NCI-H1417 (cell line): ENCODE measurements at places on chromosomes 13 and 19.

DNA sequence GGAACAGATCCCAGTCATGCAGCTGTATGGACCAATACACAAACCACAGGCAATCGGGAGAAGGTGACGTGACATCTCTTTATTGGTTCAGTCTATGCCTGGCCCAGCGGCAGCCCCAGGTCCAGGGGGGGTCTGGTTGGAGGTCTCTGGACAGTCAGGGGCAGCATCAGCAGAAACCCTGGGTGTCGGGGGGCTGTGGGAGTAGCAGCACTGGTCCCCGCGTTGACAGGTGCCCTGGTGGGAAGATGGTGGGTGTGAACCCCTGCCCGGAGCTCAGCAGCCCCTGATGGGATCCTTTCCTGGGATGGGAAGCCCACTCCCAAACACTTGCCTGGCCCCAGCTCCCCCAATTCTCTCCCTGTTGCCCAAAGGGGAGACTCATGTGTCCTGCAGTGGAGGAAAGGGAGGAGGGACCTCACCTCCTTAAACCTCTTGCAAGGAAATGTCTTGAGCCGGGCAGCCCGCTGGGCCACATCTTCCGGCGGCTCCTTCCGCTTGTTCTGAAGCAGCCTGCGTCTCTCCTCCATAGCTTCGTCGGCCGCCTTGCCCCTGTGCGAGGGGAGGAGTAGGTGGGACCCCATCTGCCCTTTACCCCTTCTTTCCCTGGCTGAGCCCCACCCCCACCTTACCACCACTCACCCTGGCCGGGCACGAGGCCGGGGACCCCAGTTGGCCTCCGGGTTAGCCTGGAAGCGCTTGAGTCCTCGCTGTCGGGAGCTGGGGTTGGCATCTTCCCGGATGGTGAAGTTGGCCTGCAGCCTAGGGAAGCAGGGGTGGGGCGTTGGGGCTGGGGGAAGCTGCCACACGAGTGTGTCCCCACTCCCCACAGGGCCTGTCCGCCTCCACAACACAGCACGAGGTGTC lies 2.4 kb upstream of the LYL1 start:
- no peak for DNase-seq

- no peak for DNase-seq
Observed at GRCh38 chr19:10805065-10805757, 30.8 kb downstream of the TMED1 start.

DNA sequence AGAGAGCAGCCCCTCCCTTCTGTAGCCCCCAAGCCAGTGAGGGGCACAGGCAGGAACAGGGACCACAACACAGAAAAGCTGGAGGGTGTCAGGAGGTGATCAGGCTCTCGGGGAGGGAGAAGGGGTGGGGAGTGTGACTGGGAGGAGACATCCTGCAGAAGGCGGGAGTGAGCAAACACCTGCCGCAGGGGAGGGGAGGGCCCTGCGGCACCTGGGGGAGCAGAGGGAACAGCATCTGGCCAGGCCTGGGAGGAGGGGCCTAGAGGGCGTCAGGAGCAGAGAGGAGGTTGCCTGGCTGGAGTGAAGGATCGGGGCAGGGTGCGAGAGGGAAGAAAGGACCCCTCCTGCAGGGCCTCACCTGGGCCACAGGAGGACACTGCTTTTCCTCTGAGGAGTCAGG lies 4.2 kb downstream of the KLK3 start:
- DNase-seq, result peak; percentile 92

DNA sequence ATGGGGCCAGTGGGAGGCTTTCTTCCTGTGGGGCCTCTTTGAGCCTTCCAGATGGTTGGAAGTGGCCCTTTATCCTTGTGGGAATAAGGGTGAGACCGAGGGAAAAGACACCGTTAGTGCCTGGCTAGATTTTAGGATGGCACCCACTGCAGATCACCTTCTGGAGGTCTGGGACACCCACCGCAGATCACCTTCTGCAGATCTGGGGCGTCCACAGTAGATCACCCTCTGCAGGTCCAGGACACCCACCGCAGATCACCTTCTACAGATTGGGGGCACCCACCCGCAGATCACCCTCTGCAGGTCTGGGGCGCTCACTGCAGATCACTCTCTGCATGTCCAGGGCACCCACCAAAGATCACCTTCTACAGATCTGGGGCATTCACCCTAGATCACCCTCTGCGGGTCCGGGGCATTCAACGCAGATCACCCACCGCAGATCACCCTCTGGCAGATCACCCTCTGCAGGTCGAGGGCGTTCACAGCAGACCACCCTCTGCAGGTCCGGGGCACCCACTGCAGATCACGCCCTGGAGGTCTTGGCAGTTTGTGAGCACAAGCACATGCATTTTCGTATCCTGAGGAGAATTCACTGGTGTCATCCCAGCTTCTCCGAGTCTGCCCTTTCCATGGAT lies 153.4 kb upstream of the TSHZ3 start:
- DNase-seq, result no peak

- no peak for DNase-seq
Observed at GRCh38 chr13:19182536-19182935, 912 bp upstream of the TUBA3C start.

GRCh38 chr19:19537075-19538048 lies 703 bp upstream of the CILP2 start:
- DNase-seq, result no peak

DNA sequence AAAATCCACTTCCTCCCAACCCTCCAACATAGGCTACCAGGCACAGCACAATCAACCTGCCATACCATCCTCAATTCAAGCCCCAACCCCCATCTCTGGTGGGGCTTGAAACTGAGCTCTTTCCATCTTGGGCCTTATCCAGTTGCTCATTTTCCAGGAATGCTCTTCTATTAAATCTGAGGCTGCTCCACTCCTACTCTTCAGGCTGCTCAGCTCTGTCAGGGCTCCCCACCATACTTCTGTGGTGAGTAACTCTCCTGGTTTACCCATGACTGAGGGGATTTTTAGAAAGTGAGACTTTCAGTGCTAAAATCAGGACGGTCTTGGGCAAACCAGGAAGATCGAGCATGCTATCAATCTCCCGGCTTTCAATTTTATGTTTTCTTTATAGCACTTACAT lies 512.8 kb downstream of the LMO7 start:
- DNase-seq, result no peak

GRCh38 chr19:50204811-50205675 lies 1.6 kb downstream of the MYH14 start:
- DNase-seq, result peak; percentile 85

DNA sequence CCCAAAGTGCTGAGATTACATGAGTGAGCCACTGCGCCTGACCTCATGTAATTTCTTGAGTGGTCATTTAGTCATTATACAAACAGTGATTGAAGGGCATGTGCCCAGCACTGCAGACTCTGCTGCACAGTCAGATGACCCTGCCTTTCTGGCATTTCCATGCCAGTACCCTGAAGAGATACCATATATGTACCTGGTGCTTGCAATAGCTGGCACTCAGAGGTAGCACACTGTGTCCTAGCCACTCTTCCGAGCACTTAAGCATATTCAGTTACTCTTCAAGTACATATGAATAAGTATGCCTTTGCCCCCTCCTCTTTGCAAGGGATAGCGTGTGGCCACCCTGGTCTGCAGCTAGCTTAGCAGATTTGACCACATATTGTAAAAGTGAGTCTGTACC lies 15.5 kb downstream of the STX10 start:
- no peak for DNase-seq

DNA sequence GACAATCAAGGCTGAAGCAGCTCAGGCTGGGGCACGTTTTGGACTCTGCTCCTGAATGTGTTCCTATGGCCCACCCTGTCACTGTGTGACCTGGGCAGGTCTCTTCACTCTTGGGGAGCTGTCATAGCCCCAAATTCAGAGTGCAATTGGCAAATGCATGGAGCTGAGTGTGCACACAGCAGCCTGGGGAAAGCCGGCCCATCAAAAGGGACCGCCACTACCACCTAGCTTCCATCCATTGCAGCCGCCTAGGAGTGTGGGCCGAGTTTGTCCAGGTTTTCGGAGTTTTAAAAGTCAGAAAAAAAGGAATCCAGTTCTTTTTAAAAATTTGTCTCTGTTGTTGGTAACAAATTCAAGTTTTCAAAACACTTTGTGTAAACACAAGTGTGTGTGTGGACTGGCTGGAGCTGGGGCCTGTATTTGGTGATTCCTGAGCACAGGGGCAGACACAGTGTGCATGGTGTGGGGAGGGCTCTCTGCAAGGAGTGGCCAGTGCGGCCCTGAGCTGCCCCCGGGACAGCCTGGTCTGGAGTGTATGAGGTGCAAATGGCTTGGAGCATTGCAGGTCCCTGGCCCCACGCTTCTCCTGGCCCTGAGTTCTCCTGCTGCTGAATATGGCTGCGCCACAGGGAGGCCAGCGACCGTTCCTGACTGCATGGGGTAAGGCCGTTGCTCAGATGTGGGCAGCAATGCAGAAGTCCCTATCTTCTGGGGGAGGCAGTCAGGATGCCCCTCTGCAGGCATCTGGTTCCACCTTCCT lies 13.2 kb upstream of the ZNF536 start:
- DNase-seq, result no peak

DNA sequence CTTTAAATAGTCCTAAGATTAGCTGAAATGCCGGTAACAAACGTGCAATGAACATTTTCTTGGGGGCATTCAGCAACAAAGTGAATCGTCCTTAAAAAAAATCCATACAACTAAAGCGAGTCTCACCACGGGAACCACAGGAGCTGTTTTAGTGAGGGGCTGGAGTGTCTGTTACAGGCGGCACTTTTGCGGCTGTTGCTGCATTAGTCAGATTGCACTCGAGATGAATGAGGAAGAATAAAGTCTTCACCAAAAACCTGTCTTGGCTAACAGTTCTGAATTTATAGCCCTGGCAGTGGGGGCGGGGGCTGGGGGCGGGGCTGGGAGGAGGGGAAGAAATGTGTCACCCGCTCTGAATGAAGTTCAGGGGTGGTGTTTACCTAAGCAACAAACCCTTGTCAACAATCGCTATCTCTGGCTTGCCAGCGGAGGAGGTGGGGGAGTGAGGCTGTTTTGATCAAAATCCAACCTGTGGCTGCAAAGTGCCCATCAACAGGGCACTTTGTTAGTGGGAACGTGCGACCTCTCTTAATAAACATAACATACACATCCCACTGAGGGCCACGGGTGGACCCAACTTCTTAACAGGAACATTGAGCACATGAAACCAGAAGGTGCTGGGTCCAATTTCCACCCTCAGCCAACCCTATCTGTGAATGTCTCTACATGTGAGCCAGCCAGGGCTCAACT lies 44.5 kb downstream of the RFX2 start:
- peak; percentile 49 for DNase-seq

DNA sequence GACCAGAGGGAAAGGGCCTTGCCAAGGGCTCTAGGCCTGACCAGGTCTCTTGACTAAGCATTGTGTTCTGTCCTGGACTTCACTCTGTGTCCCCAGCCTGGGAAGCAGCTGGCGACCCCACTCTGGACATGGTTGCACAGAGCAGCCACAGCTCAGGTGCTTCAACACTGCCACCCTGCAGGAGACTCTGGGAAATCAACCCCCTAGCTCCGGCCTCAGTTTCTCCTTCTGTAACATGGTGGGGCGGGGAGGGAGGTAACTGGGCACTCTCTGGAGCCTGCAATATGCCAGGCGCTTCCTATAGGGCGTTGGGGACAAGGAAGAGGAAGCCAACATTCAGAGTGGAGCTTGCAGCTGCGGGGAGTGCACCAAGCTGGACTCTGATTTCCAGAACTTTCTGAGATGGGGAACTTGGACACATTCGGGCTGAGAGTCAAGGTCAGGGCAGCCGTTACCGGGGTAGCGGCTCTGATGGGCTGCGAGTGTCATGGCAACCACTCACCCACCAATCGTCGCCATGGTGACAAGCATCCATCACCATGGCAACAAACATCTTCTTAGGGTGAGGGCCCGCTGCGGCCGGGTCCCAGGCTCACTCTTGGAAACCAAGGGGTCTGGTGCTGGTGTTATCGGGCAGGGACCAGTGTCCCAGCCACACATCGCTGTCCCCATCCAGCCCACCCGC lies 12.8 kb downstream of the F2RL3 start:
- DNase-seq, result peak; percentile 37

- no peak for DNase-seq
Observed at GRCh38 chr19:35862528-35862927, 5.8 kb downstream of the KIRREL2 start.

DNA sequence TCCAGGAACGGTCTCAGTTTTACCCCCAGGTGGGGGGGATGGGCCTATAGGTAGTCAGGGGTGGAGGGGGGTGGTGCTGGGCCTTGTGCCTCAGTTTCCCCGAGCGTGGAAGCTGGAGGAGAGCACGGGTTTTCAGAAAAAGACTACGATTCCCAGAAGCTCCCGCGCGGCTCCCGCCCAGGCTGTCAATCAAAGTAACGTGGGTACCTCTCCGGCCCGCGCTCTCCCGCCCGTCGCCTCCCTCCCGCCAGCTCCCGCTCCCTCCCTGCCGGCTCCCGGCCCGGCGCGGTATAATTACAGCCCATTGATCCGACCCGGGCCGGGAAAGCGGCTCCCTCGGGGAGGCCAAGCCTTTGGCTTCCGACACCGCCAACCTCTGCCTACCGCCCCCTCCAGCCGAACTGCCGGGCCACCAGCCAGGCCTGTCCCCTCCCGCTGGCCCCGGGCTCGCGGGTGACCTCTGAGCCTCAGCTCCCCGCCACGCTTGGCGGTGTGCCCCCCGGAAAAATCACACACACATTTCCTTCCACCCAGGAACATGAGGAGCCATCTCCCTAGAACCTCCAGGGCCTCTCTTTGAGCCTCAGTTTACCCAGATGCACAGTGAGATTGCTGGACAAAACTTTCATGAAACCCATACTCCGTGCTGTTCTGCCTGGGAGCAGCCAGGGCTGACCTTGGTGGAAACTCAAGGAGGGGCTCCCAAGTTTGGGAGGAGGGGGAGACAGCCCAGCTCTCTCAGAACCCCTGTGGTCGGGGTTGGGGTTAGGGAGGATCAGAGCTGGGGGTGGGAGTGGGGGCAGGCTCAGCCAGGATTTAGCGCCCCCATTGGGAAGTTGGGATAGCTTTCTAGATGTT lies 7.3 kb upstream of the TLE2 start:
- DNase-seq, result peak; percentile 98

DNA sequence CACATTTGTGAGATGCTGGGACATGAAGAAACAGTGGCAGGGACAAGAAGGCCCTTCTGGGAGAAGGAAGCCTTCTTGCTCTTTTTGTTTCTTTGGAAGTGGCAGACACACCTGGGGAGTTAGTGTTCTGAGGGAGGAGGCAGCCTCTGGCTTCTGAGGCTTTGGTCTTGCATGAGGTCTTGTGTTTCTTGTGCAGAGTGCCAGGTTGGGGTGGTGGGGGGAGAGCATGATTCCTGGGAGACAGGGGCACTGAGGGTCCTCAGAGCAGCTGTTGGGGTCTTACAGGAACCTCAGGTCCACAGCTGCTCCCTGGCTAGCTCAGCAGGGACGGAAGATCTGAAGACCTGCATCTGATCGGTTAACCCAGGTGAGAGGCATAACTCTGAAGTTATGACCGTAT lies 167.5 kb upstream of the ZNF536 start:
- DNase-seq, result no peak
